ENCODE measurements at places on chromosomes 6 and 20.

- no peak for DNase-seq
Observed at GRCh38 chr6:17851720-17852161, 135.7 kb downstream of the KIF13A start.

DNA sequence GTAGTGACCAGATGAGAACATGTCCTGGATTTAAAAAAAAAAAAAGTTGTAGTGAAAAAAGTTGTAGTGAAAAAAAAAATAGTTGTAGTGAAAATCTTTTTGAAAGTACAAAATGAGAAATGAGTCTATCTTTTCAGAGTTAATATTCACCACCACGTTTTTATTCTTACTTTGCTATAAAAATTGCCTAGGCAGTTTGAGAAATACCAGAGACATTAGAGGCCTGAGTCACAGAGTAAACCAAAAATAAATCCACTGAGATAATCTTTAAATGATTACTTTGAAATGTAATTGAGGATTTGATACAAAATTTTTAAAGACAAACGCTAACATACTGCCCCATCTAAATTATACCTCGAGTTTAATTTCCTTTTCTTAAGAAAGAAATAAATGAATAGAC is 101.2 kb upstream of the TIAM2 start:
- DNase-seq: no peak

GRCh38 chr6:65450451-65450850 is 256.6 kb downstream of the EYS start:
- DNase-seq: no peak

- DNase-seq: no peak
Observed at GRCh38 chr20:37316116-37316774, 26.8 kb downstream of the MANBAL start.

DNA sequence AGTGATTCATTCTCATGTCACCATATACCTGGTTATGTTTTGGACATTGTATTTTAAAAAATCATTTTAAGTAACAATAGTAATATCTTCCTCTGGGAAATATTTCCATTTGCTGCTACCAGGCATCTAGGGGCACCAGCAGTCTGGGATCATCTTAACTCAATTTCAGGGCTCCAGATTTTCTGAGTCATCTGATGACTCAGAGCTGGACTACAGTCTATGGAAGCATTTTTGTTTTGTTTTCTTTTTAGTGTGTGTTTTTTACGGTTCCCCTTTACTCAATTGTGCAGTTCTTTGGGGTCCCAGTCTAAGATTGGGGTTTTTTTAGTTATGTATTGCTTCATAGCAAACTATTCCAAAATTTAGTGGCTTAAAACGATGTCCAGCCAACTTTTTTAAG is 5.7 kb upstream of the FKBP5 start:
- DNase-seq: no peak

GRCh38 chr6:13624871-13625288 is 9.7 kb downstream of the NOL7 start:
- DNase-seq: no peak

Data from neural crest cell (in vitro differentiated cells).